ENCODE measurements at places on chromosomes 5 and 9.

DNA sequence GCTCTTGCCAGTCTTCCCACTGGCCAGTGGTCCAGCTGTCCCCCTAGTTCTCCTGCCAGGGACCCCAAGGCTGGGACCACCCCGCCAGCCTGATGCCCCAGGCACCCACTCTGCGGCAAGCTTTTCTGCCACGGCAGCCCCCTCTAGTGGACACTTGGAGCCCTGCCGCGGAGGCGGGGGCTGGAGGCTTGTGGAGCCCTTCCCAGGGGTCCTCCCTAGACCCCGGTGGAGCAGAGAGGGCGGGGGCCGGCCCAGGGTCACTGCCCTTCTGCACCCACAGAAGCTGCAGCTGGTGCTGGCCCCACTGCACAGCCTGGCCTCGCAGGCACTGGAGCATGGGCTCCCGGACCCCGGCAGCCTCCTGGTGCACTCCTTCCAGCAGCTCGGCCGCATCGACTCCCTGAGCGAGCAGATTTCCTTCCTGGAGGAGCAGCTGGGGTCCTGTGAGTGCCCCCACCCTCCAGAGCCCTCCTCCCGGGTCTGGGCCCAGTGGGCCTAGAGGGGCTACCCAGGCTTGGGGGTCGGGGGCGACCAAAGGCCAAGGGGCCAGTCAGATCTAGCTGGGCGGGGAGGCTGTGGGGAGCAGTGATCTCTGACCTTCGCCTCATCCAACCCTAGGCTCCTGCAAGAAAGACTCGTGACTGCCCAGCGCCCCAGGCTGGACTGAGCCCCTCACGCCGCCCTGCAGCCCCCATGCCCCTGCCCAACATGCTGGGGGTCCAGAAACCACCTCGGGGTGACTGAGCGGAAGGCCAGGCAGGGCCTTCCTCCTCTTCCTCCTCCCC is 9.1 kb downstream of the EGFL7 start:
- peak; percentile 67 for DNase-seq

DNA sequence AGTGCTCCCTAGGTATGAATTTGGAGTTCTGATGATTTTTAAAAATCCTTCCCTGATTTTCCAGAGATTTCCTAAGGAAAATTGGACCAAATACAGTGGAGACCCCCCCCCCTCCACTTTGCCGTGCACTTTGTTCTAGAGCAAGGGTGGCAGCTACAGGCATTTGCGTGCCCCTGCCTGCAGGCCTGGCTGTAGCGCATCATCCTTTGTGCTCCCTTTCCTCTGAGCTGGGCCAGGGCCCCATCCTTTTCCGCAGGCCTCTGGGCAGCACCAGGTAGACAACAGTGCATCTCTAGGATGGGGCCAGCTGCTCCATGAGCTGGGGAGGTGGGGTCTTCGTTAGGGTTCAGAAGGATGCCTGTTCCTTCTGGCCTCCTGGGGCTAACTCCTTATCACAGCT is 39.6 kb downstream of the TRIO start:
- DNase-seq, result no peak

DNA sequence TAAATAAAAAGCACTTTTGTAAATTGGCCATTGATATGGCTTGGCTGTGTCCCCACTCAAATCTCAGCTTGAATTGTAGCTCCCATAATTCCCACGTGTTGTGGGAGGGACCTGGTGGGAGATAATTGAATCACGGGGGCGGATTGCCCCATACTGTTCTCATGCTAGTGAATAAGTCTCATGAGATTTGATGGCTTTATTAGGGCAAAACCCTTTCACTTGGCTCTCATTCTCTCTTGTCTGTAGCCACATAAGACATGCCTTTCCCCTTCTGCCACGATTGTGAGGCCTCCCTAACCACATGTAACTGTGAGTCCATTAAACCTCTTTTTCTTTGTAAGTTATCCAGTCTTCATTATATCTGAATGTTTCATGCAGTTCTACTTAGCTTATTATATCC is 153.2 kb downstream of the TARS1 start:
- no peak for DNase-seq

DNA sequence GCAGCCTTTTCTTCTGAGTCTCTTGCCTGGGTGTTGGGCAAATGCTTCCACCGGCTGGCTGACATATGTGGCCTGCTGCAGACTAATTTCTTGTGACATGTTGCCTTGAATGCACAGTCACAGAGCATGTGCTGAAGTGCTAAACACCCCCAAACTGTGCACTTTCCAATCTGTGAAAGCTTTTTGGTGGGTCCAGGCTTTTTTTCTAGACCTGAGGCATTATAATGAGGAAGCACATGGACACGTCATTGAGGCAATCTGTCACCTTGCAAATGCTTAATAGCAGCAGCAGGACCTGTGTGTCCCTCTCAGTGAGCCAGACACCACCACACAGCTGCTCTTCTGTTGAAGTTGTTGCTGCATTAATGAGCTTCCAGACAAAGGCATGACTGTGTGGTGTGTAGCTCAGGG is 274.7 kb downstream of the ELAVL2 start:
- no peak for DNase-seq

DNA sequence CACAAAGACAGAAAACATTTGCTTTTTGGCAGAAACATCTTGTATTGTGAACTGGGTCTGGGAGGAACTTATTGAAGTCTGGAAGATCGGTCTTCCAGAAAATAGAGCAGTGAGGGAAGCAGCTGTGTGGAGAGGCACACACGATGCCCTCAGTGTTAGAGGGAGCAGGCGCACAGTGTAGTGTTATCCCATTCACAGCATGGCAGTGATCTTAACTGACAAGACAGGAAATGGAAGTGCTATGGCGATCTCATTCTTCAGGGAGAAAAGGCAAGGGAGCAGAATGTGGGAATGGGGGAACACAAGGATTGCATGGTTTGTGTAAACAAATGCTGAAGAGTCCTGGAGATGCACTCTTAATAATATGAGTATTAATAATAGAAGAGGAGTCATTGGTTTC is 161.0 kb downstream of the PBX3 start:
- DNase-seq, result no peak

DNA sequence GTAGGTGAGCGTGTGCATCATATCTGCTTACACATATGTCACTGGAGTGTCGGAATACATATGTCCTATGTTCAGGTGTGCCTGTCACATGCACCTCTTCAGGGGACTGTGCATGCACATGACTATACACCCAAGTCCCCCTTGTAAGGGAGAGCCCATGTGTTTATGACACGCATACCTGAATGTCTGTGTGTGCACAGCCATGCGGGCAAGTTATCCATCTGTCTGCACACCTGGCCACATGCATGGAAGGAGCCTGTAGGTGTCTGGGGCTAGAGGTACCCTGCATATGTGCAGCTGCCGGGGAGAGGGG is 622 bp upstream of the RGS14 start:
- DNase-seq, result no peak

- DNase-seq, result no peak
Measured at GRCh38 chr9:88800329-88800682, 191.0 kb upstream of the S1PR3 start.

GRCh38 chr5:159262472-159262858 is 625 bp upstream of the UBLCP1 start:
- no peak for DNase-seq

DNA sequence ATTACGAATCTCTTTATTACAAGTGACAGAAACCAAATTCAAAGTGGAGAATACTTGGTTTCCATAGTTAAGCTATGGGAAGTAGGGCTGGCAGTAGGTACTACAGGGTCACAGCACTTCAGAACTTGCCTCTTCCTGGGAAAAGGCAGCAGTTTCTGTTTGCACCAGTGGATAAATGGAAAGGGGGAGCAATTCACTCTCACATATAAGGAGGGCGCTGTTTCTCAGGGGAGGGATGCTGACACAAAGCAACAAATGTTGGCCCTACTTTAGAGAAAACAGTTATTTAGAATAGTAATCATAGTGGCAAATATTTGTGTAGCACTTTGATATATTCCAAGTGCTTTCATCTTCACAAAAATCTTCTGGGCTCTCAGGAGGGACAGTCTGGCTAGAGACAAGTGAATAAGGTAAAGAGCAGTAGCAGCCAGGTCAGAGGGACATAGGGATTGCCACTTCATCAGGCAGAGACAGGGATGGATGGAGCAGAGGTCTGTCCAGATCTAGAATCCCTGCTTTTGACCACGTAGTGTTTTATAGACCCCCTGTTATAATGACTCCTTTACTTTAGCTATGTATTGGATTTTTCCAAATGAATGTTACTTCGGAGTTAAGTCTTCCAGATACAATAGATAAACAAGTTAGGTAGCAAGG is 554.8 kb upstream of the SGCD start:
- DNase-seq, result no peak

DNA sequence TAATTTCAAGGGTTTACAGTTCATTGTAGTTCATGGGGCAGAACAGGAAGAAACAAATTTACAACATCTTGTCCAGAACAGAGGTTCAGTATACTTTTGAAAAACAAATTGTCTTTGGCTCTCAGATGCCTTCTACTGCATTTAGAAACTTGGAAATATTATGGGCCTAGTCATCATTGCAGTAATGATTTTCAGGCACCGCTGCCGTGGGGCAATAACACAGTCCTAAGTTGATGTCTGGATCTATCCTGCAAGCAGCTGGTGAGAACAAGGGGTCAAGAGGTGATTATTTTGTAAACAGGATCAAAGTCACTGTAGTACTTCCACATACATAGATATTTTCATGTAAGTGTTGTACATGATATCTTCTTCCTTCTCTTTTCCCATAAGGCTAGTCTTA is 82.5 kb upstream of the CAST start:
- DNase-seq, result no peak

DNA sequence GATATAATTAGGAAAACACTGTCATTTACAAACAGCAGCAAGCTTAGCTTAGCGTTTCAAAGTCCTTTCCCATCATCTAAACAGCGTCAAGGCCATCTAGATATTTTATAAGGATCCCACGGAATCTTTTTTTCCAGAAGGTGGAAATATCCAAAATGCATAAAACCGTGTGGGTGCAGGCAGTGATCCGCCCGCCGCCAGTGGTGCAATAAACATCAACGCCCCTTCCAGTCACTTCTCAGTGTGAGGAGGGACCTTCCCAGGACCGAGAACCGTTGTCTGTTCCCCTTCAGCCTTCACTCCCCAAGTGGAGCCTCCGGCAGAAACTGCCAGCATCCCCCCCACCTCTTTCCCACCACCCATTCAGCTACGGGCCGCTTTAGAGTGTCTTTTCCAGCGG is 22.9 kb downstream of the OLFM1 start:
- DNase-seq, result no peak

- no peak for DNase-seq
Measured at GRCh38 chr9:126222363-126222834, 104.2 kb upstream of the MVB12B start.

DNA sequence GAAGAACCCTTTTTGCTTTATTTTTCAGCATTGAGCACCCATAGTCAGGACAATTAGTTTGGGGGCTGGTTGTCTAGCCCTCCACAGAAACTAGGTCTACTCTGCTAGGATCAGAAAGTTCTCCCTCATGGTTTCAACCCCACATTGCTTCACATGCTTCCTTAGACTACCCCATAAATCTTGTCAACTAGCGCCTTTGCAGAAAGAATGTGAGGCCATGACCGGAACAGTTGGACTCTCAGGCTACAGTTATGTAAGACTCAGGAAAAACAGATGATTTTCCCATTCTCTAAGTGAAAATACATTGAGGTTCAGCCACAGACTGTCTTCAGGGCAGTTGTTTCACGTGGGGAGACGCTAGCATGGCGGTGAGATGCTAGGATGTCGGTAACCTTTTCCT is 255.6 kb downstream of the NR3C1 start:
- DNase-seq, result no peak

GRCh38 chr5:12460493-12461261 is 556.4 kb upstream of the CTNND2 start:
- no peak for DNase-seq

DNA sequence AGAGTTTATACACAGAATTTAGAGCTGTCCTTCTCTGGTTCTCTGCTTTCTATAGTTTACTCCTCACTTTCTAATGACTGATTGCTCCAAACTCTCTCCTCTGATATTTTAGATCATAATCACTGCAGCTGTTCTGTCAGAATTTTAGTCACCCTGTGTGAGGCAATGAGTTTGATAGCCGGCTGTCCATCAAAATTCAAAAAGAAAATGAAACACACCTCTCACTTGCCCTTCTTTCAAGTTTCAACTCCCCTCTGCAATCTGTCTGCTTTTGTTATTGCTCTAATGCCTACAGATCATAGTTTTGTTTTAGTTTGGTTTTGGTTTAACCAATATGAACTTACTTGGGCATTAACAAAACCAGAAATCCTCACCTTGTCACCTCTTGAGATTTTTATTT is 23.3 kb upstream of the ABLIM3 start:
- no peak for DNase-seq

DNA sequence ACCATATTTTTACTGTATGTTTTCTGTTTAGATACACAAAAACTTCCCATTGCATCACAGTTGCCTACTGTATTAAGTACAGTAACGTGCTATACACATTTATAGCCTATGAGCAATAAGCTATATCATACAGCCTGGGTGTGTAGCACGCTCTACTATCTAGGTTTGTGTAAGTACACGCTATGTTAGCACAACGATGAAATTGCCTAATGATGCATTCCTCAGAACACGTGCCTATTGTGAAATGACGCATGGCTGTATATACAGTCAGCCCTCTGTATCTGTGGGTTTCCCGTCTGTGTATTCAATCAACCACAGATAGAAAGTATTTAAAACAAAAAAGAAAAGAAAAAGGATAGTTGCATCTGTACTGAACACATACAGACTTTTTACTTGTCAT is 64.2 kb downstream of the SGCD start:
- DNase-seq, result no peak

- DNase-seq, result no peak
Measured at GRCh38 chr5:172786736-172787462, 15.9 kb upstream of the DUSP1 start.

GRCh38 chr9:111891910-111892499 is 4.6 kb upstream of the UGCG start:
- no peak for DNase-seq

DNA sequence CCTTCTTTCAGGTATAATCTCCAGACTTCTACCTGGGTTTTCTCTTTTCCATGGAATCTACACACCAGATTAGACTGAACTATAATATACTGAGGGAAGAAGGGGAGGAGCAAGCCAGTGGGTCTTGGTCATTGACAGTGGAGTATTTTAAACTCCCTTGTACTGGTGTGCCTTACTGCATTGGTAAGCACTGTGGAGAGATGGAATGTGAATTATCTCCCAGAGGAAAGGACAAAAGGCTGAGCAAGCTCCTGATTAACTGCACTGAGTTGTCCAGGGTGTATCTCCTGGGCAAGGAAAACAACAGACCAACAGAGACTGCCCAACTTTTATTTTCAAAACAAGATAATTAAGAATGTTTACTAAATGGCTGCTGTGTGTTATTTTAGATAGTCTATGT is 29.8 kb upstream of the SLCO6A1 start:
- no peak for DNase-seq

DNA sequence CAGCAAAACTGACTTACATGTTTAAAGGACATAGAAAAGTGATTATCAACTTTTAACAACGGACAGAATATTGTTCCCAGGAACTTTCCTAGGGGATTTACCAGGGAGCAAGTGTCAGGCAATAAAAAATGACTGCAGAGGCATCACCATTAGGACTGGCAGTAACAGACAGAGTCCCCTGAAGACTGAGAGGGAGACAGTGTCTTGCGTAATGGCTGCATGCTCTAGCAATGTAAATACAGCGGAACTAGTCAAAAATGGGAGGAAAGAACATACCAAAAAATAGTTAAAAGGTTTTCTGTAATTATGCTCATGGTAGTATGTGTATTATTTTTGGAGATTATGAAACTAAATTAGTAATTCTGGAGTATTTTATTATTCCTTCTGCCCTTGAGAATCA is 181.8 kb downstream of the CRB2 start:
- no peak for DNase-seq

Measured in activated naive CD8-positive, alpha-beta T cell treated with anti-CD3 and anti-CD28 coated beads, Interleukin-2, amount 10 ng/mL, durations not matched to agents 7 days and 5 days (primary cell).